Stomach (tissue), 19 donors: ENCODE measurements at places on chromosomes 13 and 19. TPM values are rescaled to one million over a fixed set of nuclear protein-coding genes. Genes with fewer than 3 reads are reported as not detected.

DNA sequence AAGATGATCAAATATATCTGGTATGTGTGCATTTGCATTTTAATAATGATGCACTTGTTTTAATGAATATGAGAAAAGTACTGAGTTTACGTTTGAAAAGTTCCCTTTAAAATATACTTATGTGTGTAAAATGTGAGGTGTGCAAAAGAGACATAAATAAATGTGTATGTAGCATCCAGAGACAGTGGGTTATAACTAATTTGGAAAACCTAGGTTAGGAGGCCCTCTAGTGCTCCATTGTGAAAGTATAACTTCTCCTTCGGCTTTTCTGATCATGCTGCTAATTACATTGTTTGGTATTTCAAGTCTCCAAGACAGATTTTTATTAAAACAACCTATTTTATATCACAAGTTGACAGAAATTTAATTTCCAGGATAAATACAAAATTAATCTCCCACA lies 30.1 kb downstream of the SCEL start:
- H3K27ac ChIP-seq, result no peak overlapping the region
- H3K36me3 ChIP-seq, result no peaks in the 10 kb centered on the region
- no peaks in the 10 kb centered on the region for H3K4me1 ChIP-seq
- no peak overlapping the region for H3K4me3 ChIP-seq
- no peaks in the 10 kb centered on the region for H3K27me3 ChIP-seq

DNA sequence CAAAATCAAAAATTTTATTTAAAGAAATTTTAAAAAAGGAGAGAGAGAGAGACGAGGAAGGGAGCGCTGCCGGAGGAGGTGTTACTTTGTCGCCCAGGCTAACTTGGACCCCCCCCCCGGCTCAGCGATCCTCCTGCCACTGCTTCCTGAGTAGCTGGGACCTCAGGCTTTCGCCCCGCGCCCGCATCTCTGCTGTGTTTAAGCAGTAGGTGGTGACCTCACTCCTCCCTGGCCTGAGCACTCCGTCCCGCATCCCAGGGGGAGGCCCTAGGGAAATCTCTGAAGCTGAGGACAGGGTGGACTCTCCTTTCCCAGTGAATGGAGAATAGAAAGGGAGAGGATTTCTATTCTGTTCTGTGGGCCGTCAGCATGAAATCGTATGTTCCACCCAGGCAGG lies 485 bp upstream of the ZNF845 start:
- peak; percentile 42 for DNase-seq
- peaks cover 15% of the 10 kb centered on the region for H3K4me1 ChIP-seq
- no peaks in the 10 kb centered on the region for H3K27me3 ChIP-seq
- H3K27ac ChIP-seq, result peak overlapping the region; percentile 77
- H3K36me3 ChIP-seq, result peaks cover 11% of the 10 kb centered on the region

KIRREL2 gene
- polyA plus RNA-seq, result 0.65 TPM

- no peak for DNase-seq
- H3K36me3 ChIP-seq, result no peaks in the 10 kb centered on the region
- H3K27me3 ChIP-seq, result no peaks in the 10 kb centered on the region
- H3K4me3 ChIP-seq, result no peak overlapping the region
- no peaks in the 10 kb centered on the region for H3K4me1 ChIP-seq
These were observed 375.5 kb upstream of the SLITRK5 start for GRCh38 chr13:87295636-87296035.

FNDC3A gene
- polyA plus RNA-seq, result 13.0 TPM

DNA sequence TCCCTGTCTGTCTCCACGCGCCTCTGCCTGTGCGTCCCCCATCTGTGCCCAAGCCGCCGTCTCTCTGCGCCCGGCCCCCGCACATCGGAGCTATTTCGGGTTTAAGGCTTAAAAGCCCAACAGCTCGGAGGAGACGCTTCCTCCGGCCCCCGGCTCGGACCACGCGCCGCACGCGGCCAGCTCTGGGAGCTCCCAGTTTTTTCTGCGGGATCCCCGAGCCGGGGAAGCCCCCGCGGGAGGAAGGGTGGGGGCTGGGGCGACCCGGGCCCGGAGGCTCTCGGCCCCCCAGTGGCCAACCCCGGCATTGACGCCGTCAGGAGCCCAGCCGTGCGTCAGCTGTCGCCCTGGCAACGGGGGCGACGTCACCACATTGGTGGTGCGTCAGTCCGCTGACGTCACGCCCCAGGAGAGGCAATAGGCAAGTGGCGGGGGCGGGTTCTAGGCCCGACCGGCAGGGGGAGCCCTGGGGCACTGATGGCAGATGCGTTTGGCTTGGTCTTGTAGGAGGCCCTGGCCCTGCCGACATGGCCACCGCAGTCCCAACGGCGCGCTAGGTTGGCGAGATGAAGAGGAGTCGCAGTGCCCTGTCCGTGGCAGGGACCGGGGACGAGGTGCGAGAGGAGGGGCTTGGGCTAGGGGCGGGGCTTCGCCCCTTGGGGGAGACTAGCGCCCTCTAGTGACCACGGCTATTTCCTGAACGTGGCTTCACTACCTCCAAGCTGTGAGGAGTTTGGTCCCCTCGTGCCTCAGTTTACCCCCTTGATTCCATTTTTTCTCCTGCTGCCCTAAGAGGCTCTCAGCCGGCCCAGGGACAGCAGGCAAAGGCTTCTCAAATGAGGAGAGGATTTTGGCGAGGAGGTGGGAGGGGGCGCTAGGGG lies 3.7 kb upstream of the PDE4A start:
- DNase-seq, result peak; percentile 92
- no peaks in the 10 kb centered on the region for H3K36me3 ChIP-seq
- peaks cover 30% of the 10 kb centered on the region for H3K27me3 ChIP-seq
- peak overlapping the region; percentile 39 for H3K4me3 ChIP-seq
- H3K27ac ChIP-seq, result peak overlapping the region; percentile 49

GDF15 gene
- polyA plus RNA-seq, result 134 TPM

DNA sequence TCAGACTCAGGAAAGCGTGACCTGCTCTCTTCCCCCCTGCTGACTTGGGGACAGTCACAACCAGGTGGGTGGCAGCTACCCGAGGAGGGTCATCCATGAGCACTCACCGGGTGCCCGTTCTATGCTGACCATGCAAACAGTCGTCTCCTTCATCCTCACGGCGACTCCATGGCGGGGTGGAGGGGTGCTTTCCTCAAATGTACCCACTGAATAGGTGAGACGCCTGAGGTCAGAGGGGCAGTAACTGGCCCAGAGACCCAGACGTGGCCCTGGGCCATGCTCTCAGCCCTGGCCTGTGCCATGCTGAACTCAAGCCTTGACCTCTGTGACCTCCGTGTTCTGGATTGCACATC lies 59.2 kb upstream of the TPM4 start:
- no peaks in the 10 kb centered on the region for H3K27me3 ChIP-seq
- no peaks in the 10 kb centered on the region for H3K36me3 ChIP-seq
- peak; percentile 17 for DNase-seq
- H3K27ac ChIP-seq, result no peak overlapping the region
- no peaks in the 10 kb centered on the region for H3K4me1 ChIP-seq
- no peak overlapping the region for H3K4me3 ChIP-seq

DNA sequence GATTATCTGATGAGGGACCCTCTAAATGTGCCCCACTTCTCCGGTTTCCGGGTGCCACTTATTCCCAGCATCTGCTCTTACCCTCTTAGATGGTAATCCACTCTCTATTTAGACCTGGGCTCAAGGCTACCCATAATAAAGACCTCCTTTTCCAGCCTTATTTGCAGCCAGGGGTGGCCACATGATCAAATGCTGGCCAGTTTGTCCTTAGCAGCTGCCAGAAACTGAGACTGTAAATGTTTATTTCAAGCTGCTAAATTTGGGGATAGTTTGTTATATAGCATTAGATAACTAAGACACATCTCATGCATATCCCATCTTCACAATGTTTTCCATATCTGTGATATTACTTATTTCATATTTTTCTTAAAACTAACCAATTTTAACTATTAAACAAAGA lies 10.1 kb downstream of the THAP8 start:
- H3K4me1 ChIP-seq, result no peaks in the 10 kb centered on the region
- no peak overlapping the region for H3K27ac ChIP-seq
- H3K27me3 ChIP-seq, result no peaks in the 10 kb centered on the region

ZNF486 gene
- polyA plus RNA-seq, result 1.3 TPM

GRCh38 chr13:100526318-100527000 lies 62.1 kb downstream of the GGACT start:
- no peak overlapping the region for H3K4me3 ChIP-seq
- H3K36me3 ChIP-seq, result peaks cover 4% of the 10 kb centered on the region
- H3K27ac ChIP-seq, result no peak overlapping the region
- no peak for DNase-seq
- no peaks in the 10 kb centered on the region for H3K27me3 ChIP-seq

LRRC4B gene
- 1.2 TPM for polyA plus RNA-seq

- no peaks in the 10 kb centered on the region for H3K36me3 ChIP-seq
- DNase-seq, result no peak
- H3K27me3 ChIP-seq, result no peaks in the 10 kb centered on the region
- no peak overlapping the region for H3K27ac ChIP-seq
- H3K4me3 ChIP-seq, result no peak overlapping the region
These were observed 226.6 kb upstream of the MAB21L1 start for GRCh38 chr13:35703061-35703460.

GRCh38 chr19:41792513-41793413 lies 3.6 kb upstream of the CEACAM3 start:
- no peak overlapping the region for H3K4me3 ChIP-seq
- peak; percentile 71 for DNase-seq
- H3K36me3 ChIP-seq, result no peaks in the 10 kb centered on the region
- H3K4me1 ChIP-seq, result peaks cover 5% of the 10 kb centered on the region

GRCh38 chr19:36373638-36374156 lies 5.3 kb downstream of the ZFP14 start:
- DNase-seq, result no peak
- H3K4me3 ChIP-seq, result no peak overlapping the region
- no peak overlapping the region for H3K27ac ChIP-seq
- no peaks in the 10 kb centered on the region for H3K36me3 ChIP-seq
- no peaks in the 10 kb centered on the region for H3K27me3 ChIP-seq

- peaks cover 19% of the 10 kb centered on the region for H3K36me3 ChIP-seq
- H3K4me3 ChIP-seq, result peak overlapping the region; percentile 27
- no peaks in the 10 kb centered on the region for H3K27me3 ChIP-seq
- peaks cover 50% of the 10 kb centered on the region for H3K4me1 ChIP-seq
These were observed 16.1 kb downstream of the MKNK2 start for GRCh38 chr19:2034729-2035589.

DNA sequence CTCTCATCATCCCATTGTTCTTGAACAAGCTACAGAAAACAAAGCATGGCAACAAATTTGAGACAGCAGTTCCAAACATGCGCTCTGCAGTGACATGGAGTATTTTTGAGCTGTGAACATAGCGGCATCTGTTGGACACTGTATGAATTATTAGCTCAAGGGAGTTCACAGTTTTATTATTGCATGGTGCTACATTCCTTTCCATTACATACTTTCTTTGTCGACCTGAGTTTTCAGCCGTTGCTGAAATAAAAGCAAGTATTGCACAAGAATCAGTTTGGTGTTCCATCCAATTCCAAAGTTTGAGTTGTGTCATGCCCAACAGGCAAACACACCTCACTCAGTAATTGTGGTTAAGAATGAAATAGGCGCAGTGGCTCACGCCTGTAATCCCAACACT lies 30.1 kb upstream of the METTL21C start:
- no peak overlapping the region for H3K27ac ChIP-seq
- no peak overlapping the region for H3K4me3 ChIP-seq
- H3K4me1 ChIP-seq, result no peaks in the 10 kb centered on the region
- H3K27me3 ChIP-seq, result no peaks in the 10 kb centered on the region
- H3K36me3 ChIP-seq, result no peaks in the 10 kb centered on the region

DNA sequence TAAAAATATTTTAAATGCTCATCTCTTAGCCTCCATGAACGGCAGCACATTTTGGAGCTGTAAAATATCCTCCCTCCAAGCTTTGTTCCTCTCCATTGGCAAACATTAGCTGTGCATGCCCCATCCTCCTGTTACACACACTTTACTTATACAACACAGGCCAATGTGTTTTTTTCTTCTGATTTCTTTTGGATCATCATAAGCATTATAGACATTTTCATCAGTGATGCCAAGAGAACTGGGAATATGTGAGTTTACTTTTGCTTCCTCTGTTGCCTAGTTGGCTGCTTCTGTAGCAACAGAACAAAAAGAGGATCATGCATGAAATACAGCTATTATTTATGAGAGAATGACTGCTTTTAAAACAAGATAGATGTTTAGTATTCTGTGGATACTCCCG lies 142.6 kb downstream of the PCDH9 start:
- H3K36me3 ChIP-seq, result no peaks in the 10 kb centered on the region
- DNase-seq, result peak; percentile 7
- no peak overlapping the region for H3K27ac ChIP-seq
- H3K4me3 ChIP-seq, result no peak overlapping the region
- no peaks in the 10 kb centered on the region for H3K4me1 ChIP-seq
- no peaks in the 10 kb centered on the region for H3K27me3 ChIP-seq

DNA sequence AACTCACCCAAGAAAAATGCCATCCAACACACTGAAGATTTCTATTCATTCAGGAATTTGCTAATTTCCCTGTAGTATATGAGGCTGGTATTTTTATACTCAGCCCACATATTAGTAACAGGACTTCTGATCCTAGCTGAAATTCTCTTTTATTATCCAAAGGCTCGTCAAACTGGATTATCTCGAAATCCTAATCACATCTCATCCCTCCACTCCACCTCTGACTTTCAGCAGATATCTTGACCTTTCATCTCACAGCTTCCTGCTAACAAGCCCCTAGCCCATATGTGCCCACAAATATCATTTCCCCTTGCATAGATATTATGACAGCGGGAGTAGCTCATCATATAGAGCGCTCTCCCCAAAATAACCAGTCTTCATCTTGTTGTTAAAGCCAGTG lies 279.7 kb downstream of the FGF14 start:
- H3K4me1 ChIP-seq, result no peaks in the 10 kb centered on the region
- H3K4me3 ChIP-seq, result no peak overlapping the region
- no peak overlapping the region for H3K27ac ChIP-seq
- no peaks in the 10 kb centered on the region for H3K36me3 ChIP-seq

DNA sequence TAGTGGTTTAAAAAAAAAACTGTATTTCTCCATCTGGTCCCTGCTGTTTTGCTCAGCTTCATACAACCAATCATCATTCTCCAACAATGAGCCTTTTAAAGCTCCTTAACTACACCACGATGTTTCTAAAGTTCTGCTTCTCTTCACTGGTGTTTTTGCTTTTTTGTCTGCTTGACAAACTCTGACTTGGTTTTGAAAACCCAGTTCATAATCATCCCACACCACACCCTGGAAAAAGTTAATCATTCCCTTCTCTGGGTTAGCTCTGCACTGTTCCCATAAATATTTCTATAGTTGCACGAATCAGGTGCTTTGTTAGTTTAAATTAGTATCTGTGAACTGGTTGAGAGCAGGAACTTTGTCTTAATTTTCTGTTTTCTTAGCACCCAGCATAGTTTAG lies 217.1 kb downstream of the ENOX1 start:
- H3K4me1 ChIP-seq, result peaks cover 36% of the 10 kb centered on the region
- peak; percentile 55 for DNase-seq
- H3K27ac ChIP-seq, result no peak overlapping the region
- H3K27me3 ChIP-seq, result no peaks in the 10 kb centered on the region
- H3K4me3 ChIP-seq, result no peak overlapping the region
